ENCODE measurements at places on chromosomes 4 and X.

GRCh38 chr4:87133183-87133582 lies 87.2 kb downstream of the KLHL8 start:
- no peak overlapping the region for H3K27ac ChIP-seq
- H3K36me3 ChIP-seq: peaks cover 62% of the 10 kb centered on the region
- DNase-seq: no peak
- no peaks in the 10 kb centered on the region for H3K27me3 ChIP-seq
- H3K4me3 ChIP-seq: no peak overlapping the region
- H3K4me1 ChIP-seq: no peaks in the 10 kb centered on the region

- H3K4me3 ChIP-seq: no peak overlapping the region
- DNase-seq: no peak
- H3K27me3 ChIP-seq: no peaks in the 10 kb centered on the region
- no peak overlapping the region for H3K27ac ChIP-seq
- no peaks in the 10 kb centered on the region for H3K4me1 ChIP-seq
Observed at GRCh38 chr4:111930659-111931058, 214.6 kb upstream of the FAM241A start.

DNA sequence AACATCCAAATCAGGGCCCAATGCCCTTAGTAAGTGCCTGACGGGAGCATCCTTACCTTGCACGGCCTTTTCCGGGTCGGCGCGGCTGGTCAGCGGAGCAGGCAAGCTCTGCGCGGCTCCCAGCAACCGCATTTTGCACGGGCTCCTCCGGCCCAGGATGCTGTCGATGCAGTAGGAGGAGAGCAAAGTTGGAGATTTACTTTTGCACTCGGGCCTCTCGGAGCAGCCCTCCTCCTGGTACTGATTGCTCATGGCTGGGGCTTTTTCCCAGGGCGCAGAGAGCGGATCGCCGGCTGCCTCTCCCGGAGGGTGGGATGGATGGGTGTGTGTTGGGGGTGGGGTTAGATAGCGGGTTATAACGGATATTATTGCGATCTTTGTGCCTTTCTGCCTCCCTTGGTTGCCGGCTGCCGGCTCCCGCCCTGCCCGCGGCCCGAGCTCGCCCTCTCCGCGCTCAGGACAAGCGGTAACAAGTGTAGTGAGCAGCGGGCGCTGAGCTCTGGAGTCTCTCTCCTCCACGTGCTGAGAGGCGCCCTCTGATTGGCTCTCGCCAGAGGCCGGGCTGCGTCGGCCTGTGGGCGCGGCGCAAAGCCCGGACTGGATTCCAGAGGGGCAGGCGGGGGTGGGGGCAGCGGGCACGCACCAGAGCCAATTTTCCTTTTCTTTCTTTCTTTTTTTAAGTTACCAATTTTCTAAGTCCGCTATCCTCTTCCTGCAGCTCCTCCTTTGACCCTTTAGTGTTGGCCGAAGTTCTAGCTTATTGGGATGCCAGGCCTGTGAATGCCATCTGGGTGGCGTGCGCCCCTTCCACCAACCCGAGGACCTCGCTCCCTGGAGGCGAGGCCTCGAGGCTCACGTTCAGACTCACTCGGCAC lies at the start of gene ARX:
Gene ARX, minus strand, starts transcription at position 480 of the 875 bp plus-strand sequence. Its CDS starts 228 bp downstream, at position 252.
- no peaks in the 10 kb centered on the region for H3K36me3 ChIP-seq
- no peak for DNase-seq

DNA sequence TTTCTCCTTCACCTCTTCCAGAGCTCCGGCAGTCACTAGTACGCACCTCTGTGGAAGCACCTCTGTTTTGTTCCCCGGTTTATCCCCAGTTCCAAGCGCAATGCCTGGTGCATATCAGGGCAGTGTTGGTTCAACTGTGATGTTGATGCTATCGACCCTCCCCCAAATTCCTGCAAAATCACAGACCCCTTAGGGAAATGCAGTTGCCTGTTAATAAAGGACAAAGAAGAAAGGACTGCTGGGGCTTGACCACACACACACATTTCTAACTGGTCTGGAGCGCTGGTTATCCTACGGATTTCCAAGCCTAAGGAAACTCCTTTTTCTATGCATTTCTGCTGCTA lies 530 bp upstream of the NMU start:
- no peak for DNase-seq
- H3K27me3 ChIP-seq: peaks cover 22% of the 10 kb centered on the region
- H3K4me1 ChIP-seq: peaks cover 27% of the 10 kb centered on the region
- H3K27ac ChIP-seq: no peak overlapping the region

- no peaks in the 10 kb centered on the region for H3K27me3 ChIP-seq
- no peaks in the 10 kb centered on the region for H3K36me3 ChIP-seq
- peaks cover 6% of the 10 kb centered on the region for H3K4me1 ChIP-seq
- peak overlapping the region; percentile 83 for H3K27ac ChIP-seq
Observed at GRCh38 chrX:72045141-72045540, 86.6 kb downstream of the RTL5 start.

DNA sequence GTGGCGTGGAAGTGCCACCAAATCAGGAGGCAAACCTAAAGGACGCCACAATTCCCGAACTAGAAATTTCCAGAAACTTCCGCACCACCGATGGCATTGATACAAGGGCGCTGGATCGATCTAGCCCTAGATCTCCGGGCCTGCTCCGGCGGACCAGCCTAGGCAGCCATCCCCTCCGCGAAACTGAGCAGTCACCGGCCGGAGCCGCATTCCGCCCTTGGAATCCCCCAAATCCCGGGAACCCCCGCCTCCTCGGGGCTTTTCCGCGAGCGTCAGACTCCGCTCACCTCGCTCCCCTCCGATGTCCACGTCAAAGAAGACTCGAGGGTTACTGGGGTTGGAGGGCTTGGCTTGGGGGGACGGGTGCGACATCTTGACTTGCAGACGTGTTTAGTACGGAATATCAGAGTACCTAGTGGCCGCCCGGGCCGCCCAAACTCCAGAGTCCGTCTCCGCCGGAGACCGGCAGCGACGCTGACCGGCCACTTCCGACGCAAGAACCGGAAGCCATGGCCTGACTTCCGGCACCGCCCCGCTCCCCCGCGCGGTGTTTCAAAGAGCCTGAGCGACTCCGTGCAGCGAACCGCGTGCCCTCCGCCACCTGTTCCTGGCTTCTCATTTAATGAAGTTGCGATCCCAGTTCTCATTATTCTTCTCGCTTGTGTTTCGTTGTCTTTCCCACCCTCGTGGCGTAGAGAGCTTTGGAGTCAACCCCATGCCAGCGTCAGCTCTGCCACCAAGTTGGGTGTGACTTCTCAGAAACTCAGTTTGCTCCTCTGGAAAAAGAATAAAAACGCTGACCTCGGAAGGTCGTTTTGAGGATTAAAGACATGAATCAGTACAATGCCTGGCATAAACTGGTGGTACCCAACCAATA lies at the start of gene PPID:
Gene PPID, minus strand, starts transcription at position 480 of the 877 bp plus-strand sequence. Its CDS starts 108 bp downstream, at position 372.
- H3K27me3 ChIP-seq: no peaks in the 10 kb centered on the region
- peak within 1 kb of the TSS; percentile 81 for H3K27ac ChIP-seq
- no peaks in the 10 kb centered on the region for H3K4me1 ChIP-seq
- H3K36me3 ChIP-seq: peaks cover 25% of the 10 kb centered on the region

DNA sequence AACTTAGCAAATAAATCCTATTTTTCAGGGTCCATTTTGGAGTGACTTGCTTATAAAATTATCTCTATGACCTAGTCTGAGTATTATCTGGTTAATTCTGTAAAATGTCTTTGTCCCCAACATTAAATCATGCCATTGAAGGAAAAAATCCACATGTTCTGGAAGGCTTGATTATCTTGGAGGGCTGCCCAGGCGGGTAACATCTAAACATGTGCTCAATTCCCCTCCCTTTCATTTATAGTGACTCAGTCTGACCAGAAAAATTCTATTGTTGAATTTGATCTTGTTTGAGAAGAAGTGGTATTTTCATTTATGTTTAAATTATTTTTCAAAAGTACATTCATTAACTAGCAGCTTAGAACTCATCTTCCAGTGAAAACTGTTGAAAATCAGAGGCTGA lies 55.4 kb upstream of the SLC10A7 start:
- H3K4me3 ChIP-seq: no peak overlapping the region
- H3K27me3 ChIP-seq: no peaks in the 10 kb centered on the region
- no peaks in the 10 kb centered on the region for H3K4me1 ChIP-seq
- DNase-seq: no peak
- no peak overlapping the region for H3K27ac ChIP-seq

All from H1 (cell line).